ENCODE measurements at places on chromosomes 12 and 14.

DNA sequence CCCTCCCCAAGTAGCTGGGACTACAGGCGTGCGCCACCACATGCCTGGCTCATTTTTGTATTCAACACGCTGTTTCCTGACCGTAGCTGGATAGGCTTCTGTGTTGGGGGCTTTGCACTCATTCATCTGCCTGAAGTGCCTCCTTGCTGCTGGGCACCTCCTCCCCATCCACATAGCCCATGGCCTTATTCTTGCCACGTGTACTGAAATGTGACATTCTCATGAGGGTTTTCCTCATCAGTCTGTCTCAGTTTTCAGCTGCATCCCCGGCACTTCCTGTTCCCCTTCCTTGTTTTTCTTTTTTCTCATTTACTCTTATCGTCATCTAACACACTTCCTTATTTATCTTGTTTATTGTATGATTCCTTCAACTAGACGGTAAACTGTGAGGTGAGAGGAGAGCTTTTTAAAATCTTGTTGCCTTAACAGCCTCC lies 36.6 kb downstream of the RCOR1 start:
- no peak for DNase-seq

DNA sequence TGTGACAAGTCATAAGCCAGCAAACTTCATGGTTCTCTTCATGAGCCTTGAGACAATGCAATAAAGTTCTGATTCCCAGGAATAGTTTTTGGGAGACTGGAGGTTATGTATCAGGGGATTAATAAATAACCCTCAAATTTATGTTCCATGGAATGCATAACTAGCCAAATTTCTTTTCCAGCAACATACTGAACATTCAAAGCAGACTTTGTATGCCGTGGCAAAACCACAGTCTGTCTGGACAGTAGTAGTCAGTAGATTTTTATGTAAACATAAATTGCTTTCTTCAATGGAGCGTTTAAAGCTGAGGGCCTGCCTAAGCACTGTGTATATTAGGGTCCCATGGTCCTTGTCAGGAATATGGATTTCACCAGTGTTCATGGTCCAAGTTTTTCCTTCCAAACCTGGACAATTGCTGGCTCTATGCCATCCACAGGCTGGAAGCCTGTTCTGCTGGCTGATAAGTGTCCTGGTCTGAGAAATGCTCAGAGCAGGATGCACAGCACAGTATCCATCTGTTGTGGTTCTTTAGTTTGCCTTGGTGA lies 144.9 kb downstream of the SRGAP1 start:
- DNase-seq = no peak

DNA sequence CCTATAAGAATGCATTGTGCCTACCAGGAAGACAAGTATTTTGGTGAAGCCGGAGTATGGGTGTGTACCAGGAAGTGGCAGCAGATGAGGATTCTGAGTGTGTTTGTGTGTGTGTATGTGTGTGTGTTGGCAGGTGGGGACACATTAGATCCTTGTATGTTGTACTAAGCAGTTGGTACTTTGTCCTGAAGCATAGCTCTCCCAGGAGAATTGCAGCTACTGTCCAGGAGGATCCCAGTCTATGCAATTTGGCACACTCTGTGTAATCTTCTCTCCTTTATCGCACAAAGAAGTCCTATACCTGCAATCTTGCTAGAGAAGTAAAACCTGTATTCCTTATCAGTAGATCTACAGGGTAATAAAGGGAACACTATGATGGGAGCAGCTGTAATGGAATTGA lies 276.5 kb downstream of the PAWR start:
- no peak for DNase-seq

DNA sequence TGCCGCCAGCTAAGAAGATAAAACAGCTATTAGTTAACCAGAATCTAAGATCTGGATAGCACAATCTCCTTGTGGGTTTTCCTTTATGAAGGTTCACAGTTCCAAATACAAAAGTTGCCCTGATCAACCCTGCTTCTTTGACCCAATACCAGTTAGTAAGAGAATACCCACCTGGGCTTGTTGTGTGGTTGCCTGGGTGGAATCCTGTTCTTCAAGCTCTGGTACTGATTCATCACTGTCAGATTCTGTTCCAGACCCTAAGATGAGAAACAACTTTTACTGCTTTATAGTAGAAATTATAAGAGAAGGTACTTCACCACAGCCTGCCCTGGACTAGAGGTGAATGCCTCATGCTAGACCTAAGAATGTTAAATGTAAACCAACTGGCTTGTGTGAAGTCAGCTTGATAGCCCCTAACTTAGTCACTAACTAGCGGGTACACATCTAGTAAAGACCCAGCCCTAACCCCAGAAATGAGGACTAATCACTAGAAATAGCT lies 10.6 kb downstream of the NACA start:
- no peak for DNase-seq

DNA sequence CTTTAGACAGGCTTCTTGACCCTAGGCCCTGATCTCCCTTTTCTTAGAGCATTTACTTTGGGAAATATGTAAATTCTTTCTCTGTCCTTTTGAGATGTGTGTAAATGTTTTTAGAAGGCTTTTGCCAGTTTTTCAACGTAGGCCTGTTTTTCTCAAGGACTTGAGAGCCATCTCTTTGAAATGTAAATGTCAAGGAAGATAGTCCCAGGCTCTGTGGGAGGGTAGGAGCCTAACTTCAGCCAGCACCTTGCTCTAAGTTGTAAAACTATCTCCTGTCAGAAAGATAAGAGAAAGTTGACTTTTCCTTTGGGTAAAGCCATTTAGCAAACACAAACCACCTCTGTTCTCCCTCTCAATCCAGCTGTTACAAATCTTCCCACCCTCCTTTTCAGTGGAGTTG lies 219.8 kb downstream of the RPS29 start:
- DNase-seq = no peak

GRCh38 chr12:97131220-97131981 lies 224.3 kb downstream of the NEDD1 start:
- no peak for DNase-seq

DNA sequence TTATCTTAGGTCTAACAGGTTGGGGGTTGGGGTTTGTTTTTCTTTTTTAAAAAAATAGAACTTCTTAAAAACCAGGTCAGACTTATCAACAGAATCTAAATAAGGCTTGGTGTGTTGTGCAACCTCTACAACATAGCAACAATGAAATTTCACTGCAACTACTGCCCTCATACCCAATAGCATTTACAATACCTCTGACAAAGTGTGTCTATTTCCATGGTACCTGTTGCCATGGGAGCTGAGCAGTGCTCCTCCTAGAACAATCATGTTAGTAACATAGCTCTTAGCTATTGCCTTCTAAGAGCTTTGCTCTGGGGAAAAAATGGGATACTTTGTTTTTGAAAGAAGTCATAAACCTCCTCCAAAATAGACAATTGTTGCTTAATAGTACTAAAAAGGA lies 103.3 kb upstream of the CCDC175 start:
- no peak for DNase-seq

DNA sequence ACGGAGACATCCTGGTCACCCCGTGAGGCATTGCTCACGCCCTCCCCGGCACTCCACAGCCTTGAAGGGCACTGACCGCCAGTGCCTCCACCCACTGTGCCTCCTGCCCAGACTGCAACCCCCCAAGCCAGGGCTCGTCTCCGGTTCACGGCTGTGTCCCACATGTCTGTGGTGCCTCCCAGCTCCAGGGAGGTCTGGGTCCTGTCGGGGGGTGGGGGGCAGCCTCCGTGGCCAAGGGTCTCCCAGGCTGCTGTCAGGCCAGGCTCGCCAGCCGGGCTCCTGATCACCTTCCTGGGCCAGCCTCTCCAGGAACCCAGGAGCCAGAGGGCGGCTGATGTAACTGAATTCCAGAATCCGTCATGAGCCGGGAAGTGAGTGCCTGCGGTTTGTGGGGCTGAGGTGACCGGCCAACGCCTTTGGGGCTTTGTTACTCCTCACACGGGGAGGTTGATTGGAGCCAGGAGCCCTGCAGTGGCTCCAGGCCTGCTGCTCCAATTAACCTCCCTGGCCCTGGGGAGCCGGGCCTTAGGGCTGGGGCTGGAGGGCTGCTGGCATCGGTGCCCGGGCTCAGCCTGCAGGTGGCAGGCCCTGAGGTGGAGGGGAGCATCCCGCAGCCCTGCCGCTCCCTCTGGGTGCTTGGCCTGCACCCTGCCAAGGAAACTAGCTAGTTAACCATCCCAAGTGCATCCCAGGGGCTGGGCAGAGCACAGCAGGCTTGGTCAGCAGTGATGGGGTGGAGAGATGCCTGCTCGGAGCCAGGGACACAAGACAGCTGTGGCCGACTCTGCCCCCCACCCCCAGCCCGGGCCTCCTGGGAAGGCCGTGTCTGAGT lies 36.4 kb upstream of the FBRSL1 start:
- DNase-seq = no peak

DNA sequence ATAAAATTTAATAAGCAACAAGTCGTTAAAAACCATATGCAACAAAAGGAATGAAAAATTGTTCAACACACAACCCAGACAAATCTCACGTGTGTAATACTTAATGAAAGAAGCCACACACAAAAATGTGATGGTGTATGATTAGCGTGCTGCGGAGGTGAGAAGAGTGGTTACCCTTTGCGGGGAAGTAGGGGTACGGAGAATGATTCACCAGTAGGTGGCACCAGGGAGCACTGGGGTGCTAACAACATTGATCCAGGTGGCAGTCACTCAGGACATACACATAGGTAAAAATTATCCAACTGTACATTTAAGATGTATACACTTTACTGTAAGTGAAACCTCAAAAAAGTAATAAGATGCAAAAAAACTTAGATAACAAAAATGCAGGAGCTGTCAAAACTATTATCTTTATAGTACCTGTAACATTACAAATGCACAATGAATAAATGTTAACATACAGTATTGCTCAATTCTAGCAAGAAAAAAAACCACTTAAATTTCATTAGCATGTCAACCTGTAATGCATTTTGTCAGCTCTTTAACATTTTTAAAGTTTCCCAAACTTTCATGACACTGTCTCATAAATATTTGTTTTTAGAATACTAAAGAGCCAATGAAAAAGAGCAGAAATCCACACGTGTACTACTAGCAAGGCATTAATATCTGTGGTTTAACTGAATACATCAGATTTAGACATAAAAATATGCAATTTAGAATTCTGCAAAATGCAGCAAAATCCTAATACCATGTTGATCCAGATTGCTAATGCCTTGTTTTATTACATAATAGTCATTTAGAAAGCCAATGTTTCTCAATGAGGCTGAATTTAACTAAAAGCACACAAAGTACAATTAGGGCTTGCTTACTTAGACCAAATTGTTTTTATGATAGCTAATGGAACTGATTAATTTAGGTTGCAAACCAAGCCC lies 46.7 kb downstream of the TMCC3 start:
- peak; percentile 16 for DNase-seq

GRCh38 chr12:31961137-31961536 lies 1.9 kb downstream of the RESF1 start:
- DNase-seq = no peak

DNA sequence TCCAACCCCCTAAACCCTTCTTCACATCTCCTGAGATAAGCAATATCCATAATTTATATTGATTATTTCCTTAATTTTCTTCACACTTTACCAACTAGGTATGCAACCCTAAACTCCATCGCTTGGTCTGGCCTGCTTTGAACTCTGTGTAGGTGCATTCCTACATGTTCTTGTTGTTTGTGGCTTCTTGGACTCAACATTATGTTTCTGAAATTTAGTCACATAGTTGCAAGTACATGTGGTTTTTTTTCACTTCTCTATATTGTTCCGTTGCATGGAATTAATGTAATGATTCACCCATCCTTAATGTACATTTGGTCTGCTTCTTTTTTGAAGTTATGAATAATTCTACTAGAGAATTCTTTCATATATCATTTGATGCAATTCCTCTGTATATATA lies 1.6 kb upstream of the TAS2R30 start:
- no peak for DNase-seq

GRCh38 chr14:71716041-71716772 lies 216.0 kb upstream of the RGS6 start:
- DNase-seq = no peak

GRCh38 chr12:108560321-108560721 lies 652 bp downstream of the SART3 start:
- no peak for DNase-seq
